AML-193 (cell line): ENCODE measurements at places on chromosomes 4 and X.

DNA sequence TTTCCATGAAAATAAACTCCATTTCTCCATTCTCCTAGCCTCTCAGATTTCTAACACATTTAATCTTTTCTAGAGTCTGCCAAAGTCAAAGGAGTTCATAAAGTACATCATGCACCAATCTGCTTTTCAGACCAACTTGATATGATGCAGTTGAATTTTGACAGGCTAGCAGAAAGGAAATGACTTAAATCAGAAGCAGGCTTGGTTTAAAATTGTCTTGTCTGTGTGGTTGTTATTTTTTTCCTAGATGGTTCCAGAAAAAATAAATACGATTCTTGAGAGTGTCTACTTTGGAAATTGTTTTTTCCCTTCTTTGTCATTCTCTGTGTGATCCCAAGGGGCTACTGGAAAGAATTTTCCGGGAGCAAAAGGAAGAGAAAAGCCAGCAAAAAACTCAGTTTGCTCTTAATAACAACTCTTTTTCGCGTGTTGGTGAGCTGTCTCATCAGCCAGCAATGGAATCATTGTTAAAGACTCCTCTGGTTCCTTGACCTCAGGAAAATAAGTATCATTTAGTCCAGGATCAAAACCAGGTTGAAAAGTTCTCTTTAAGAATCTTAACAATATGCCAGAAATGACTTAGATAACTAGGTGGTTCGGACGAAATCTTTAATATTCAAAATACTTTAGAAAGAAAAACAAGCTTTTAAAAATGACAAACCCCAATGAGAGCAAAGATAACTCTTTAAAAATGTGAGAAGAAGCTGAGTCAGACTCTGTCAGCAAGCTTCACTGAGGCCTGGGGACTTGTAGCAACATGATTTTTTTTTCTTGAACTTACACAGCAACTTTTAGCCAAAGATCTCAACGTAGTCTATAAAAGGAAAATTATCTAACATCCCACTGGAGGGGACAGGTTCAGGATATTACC, 49.7 kb upstream of the GAB1 start:
- no peak for DNase-seq

DNA sequence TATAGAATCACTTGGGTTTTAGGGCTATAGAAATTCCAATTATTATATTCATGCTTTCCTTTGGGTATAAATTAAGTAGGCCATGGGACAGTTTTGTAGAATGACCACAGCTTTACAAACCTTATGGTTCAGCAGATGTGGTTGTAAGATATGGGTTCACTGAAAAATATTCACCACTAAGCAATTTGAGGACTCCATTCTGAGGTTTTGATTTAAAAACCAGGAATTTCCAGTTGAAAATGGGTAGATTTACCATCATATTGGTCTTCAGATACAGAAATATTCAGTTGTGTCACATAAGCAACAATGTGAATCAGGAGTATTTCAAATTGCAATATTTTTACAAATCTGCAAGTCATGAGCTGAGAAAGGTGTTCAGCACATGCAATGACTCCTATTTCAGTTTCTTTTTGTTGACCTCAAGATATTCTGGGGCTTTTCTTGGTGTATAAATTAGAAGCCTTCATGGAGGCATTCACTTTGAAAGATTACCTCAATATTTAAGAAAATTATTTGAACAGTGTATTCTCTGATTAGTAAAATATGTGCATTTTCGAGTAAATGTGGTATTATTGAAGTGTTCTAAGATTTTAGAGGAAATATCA, 218.4 kb upstream of the HCCS start:
- no peak for DNase-seq

GRCh38 chrX:21683941-21684340, 25.8 kb upstream of the KLHL34 start:
- DNase-seq: no peak

- DNase-seq: no peak
Observed at GRCh38 chr4:152094970-152095700, 334.3 kb upstream of the GATB start.

GRCh38 chrX:7254144-7254543, 106.2 kb upstream of the PUDP start:
- no peak for DNase-seq

DNA sequence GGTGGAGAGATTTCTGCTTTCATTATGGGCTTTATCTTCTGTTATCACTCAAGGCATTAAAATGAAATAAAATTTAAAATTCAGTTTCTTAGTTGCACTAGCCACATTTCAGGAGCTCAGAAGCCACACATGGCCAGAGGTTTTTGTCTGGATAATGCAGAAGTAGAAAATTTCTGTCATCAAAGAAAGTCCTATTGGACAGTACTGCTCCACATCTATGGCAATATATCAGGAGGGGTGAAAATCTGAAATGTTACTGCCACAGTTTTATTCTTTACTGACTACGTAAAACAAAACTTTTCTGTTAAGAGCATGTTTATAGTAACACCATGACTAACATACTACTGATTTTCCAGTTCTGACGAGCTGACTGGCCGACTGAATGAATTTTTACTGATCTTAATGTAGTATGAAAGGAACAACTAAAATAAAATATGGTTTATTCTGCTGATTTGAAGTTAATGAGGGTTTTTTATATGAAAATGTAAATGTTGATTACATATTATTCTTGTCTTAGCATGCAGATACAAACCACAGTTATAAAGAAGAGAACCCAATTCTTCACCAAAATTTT, 264.0 kb upstream of the HAND2 start:
- no peak for DNase-seq

DNA sequence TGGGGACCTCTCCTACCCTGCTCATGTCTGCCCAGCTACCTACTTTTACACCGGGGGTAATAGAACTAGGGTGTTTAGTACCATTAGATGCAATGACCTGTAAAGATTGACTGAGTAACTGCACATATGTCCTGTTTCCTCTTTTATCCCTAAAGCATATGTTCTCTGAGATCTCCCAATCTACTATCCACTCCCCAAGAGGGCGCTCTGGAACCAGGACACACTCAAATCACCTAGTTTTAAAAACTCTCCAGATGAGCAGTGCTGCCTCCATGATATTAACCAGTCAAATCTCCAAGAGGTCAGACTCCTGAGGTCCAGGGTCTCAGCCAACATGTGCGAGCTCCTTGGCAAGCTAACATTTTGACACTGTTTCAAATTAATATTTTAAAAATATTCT, 87.0 kb upstream of the TSPAN5 start:
- DNase-seq: peak; percentile 71

DNA sequence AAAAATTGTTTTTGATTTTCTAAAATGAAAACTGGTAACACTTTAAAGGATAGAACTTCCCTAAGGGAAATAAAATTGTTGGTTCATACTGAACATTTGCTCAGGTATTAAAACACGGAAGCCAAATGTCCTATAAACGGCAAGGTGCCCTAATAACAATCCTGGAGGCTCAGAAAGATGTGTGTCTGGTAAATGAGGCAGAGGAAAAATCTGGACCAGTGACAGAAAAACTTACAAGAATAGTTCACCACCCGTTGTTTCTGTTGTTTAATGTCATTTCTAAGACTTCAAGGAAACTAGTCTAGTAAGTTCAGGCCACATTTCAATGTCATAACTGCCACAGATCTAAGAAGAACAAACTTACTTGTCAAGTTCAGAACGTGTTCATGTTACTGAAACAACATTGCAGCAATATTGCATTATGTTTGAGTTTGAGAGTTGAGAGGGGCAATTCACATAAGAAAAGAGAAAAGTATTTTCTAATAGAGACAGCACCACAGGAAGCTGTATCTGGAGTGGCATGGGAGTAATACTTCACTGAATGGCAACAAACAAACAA, 476.6 kb downstream of the GRXCR1 start:
- no peak for DNase-seq

DNA sequence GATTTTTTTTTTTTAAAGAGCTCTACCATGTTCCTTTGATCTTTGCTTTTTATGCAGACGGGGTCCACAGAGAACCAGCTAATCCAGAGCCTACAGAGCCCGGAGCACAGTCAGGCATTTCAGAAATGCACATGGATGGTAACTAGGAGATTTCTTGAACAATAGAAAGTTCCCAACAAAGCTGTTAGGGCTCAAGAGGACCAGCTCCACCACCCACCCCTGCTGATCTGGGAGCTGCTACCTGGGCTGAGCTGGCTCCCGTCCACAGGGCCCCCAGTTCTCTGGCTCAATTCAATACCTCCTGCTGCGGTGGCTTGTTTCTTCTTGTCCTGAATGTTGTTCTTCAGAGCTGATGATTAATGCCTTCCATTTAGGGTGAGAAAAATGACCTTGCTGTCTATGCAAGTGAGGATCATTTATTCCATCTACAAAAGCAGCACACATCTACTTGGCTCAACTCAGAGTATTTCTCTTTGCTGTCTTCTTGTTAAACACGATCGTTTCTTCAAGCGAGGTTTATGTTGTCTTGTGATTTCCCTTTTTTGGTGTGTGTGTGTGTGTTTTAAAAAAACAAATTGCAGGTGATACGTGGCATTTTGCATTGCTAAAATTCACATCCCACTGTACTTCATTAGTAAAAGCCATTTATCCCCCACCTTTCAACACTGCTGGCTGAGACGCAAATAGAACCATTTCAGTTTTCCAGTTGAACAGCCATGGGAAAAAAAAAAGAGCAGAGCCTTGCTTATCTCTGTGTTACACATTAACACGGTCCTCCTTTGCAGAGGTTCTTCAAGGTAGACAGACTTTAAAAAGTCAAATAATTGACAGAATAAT, 31.3 kb downstream of the IGFBP7 start:
- DNase-seq: no peak

GRCh38 chr4:152480901-152481300, 55.0 kb downstream of the FBXW7 start:
- DNase-seq: no peak
